NCI-H524 (cell line): ENCODE measurements at places on chromosomes 11 and 22.

- DNase-seq = peak; percentile 43
Observed at GRCh38 chr11:111512296-111513239, at the start of gene BTG4. Gene BTG4, minus strand, starts transcription at chr11:111512386. Its CDS starts 13,610 bp downstream, at chr11:111498776.

DNA sequence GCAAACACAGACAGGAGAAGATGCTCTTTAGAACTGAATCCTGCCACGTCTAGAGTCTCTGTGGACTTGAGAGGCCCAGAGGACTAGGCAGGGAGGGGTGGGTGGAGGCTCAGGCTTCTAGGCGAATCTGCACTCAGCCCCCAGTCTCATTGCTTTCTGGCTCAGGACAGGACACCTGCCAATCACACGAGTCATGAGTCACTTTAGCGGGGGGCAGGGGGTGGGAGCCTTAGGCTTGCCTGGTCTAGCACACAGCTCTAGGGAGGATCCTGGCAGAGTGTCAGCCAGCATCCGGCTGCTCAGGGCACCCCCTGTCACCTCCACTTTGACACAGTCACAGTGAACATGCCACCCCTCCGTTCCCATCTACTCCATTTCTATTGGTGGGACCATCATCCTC is 167.7 kb downstream of the CEP164 start:
- DNase-seq = no peak

GRCh38 chr11:116329354-116330090 is 443.3 kb downstream of the BUD13 start:
- no peak for DNase-seq

DNA sequence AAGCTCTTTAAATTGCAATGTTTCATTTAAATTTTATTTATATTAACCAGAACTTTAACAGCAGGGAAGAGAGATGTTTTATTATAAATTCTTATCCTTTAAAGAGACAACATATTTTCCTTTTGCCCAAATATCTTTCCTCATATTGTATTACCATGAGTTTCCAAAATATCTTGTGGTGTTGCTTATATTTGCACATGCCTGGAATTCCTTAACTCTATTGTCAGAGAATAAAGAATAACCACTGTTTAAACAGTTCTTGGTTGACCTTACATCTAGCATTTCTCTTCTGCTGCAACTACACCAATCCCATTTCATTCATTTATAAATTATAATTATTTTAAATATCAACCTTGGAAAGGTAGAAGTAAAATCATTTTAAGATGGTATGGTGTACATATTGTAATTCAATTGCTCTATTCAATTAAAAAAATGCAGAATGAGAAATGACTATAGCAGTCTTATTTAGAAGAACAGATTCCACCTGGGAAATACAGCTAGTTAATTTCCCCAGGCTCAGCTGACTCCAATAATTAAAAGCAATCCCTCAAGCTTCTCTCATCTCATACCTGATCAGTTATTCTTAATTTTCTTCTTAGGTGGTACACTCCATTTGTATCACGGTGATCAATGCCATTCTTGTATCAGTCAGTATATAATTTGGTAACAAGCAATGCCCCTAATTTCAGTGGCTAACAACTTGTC is 923.3 kb downstream of the KCNA4 start:
- no peak for DNase-seq

DNA sequence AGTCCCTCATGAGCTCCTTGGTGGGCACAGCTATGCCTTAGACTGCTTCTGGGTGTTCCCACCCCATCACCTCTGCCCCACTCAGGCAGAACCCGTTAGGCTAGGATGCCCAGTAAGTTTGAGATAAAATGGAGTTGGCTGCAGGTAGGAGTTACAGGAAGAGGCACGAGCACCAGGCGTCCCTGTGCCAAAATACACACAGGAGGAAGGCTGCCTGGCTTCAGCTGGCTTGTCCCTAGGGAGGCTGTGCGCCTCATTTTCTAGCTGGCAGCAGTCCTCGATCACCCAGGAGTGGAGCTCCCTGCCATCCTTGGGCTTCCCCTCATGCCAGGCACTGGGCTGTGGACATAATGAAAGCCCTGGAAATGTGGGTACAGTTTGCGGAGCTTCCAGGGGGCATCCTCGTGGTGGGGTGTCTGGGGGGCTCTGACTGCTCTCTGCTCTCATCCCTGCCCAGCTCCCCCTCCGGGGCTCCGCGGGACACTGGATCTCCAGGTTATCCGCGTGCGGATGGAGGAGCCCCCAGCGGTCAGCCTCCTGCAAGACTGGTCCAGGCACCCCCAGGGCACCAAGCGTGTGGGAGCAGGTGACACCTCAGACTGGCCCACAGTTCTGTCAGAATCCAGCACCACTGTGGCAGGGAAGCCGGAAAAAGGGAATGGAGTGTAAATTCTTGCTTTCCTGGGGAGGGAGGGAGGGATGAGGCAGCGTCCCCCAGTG is 12.3 kb upstream of the MARK2 start:
- no peak for DNase-seq

GRCh38 chr11:70603114-70603755 is 204.9 kb downstream of the CTTN start:
- no peak for DNase-seq

- DNase-seq = no peak
Observed at GRCh38 chr22:24519496-24519895, 24.4 kb downstream of the UPB1 start.

DNA sequence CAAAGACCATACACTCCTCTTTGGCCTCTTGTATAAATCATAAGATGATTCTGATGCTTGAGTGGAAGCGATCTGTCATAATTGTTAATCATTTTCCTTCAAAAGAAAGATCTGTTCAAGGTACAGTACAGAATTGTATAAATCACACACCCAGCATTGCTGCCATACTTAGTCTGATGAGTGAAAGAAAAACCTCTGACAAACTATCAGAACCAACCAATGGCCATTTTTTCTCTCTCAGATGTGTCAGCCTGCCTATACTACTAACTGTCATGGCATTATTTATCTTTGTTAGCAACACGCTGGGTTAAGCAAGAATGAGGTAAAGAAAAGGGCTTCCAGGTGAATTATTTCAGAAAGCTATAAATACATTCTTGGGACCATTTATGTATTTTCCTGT is 1112.7 kb upstream of the TENM4 start:
- DNase-seq = no peak

GRCh38 chr11:2897048-2897447 is 11.5 kb upstream of the CDKN1C start:
- DNase-seq = no peak

DNA sequence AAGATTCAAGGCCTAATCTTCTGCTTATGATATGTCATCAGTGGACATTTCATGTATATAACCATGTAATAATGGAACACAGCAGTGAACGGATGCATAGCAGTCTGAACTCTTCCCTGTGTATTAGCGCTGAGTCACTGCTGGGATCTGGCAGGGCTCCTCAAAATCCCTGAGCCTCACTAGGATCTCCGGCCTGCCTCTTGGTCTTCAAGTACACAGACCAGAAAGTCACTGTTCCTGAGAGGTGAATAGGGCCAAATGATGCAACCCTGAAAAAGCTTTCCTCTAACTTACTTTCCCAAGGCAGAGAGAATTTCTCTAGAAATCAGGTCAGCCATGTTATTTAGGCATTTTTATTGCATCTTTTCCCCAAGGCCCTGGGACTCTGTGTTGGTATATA is 35.0 kb downstream of the POU2AF1 start:
- DNase-seq = no peak

DNA sequence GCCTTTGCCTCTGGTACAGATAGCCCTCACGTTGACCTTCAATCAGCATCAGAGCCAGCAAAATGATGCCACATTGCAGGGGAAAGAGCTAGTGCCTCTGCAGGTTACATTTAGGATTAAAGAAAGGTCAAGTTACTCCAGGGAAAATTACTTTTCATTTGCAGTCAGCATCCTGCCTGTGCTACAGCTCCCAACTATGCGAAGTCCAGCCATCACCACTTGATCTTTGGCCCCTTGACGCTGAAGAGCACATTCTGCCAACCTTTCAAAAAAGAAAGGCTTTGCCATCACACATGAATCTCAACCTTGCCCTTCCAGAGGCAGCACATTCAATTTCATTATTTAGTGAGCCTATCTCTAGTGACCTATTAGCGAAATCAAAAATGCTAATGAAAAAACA is 11.3 kb downstream of the FJX1 start:
- DNase-seq = no peak

GRCh38 chr11:63783925-63784592 is 15.5 kb upstream of the ZFTA start:
- peak; percentile 34 for DNase-seq

GRCh38 chr11:109132539-109132938 is 289.5 kb upstream of the C11orf87 start:
- no peak for DNase-seq

- peak; percentile 7 for DNase-seq
Observed at GRCh38 chr11:117851106-117851505, 25.4 kb downstream of the FXYD6 start.

GRCh38 chr22:25534724-25535123 is 29.8 kb upstream of the GRK3 start:
- DNase-seq = no peak

DNA sequence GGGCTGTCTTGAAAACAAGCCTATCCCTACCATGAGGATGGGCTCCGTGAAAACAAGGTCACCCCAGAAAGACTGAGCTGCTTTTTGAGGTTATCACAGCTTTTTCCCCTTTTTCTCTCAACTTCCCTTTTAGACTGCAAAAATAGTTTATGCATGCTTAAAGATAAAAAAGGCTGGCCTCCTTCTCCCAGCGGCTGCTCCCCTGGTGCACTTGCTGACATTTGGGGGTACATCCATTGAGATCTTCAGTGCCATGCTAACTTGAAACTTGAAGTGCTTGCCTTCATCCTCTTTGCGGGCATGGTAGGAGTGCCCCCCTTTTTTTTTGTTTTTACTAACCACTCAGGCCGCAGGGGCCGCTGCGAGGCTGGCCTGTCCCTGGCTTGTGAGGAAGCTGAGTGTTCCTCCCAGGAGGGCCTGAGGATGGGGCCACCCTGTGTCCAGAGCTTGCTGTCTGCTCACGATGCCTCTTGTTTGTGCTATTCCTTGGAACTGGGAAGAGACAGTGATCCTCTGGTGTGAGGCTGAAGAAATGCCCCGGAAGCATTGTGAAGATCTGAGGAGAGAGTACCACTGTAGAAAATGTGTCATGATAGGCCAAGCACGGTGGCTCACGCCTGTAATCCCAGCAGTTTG is 2.2 kb downstream of the TANGO2 start:
- DNase-seq = no peak

DNA sequence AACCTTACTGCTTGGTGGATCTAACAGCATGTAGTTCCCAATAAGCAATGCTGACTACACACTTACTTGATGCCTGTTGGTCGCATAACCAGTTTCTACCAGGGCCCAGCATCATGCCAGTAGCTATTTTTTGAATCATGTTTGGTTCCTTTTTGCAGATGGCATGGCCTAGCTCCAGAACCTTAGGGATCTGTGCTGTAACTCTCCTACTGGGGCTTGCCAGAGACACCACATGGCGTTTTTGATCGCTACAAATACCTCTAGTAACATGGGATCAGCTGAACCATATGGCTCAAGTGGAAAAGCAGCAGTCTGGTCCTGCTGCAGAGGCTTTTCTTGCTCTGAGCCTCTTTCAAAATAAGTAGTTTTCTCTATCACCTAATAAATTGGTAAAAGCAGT is 654.6 kb upstream of the API5 start:
- DNase-seq = peak; percentile 14

- DNase-seq = no peak
Observed at GRCh38 chr11:87215236-87215635, 177.5 kb downstream of the TMEM135 start.

- DNase-seq = no peak
Observed at GRCh38 chr11:8728563-8728962, 46.0 kb downstream of the RPL27A start.

GRCh38 chr22:50148991-50149721 is 21.4 kb upstream of the PANX2 start:
- peak; percentile 73 for DNase-seq

GRCh38 chr22:47221840-47222615 is 459.6 kb downstream of the TBC1D22A start:
- no peak for DNase-seq

DNA sequence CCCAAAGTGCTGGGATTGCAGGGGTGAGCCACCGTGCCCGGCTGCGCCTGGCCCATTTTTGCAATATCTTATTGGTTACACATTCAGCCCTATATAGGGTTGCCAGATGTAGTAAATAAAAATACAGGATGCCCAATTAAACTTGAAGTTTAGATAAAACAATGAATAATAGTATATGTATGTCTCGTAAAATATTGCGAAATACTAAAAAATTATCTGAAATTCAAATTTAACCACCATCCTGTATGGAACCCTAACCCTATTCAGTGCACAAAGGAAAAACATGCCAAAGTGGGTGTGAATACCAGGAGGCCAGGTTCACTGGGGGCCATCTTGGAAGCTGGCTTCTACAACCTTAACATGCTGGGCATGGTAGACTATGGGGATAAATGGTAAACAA is 5.2 kb upstream of the TFIP11 start:
- DNase-seq = no peak

DNA sequence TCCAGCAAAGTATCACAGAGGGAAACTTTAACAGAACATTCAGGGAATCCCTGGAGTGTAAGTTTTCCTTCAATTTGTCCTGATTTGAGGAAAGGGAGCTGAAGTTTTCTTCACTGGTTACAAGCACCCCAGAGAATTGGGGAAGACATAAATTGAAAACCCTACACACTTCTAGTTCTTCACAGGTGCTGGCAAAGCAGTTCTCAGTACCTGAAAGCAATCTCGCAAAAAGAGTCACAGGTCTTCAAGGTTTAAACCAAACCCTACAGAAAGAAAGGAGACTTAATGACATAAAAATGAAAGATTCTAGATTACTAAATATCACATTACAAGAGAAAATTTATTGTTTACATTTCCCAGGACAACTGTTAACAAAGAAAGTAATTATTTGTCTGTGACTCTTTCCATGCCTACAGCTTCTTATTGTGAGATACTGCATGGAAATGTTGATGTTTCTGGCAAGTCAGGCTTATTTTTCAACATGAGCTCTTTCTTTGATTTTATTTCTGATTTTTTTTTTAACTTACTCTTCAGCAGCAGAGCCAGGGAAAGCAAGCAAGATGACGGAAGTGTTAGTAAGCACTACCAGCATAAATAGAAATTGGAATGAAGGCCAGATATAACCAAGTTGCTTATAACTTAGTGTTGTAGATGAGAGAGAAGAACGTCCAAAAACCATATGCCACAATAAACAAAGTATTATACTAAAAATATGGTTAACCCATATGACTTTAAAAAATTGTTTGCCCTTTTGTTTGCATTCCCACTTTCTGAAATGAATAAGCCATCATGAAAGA is 44.1 kb downstream of the FANCF start:
- DNase-seq = no peak

- DNase-seq = no peak
Observed at GRCh38 chr11:18540207-18541009, 13.7 kb upstream of the TSG101 start.

- DNase-seq = no peak
Observed at GRCh38 chr11:45801723-45802315, 3.1 kb upstream of the SLC35C1 start.
